Stimulated activated CD4-positive, alpha-beta T cell treated with anti-CD3 and anti-CD28 coated beads, Interleukin-15, amount 100 ng/mL, for 48 hours (primary cell): ENCODE measurements at places on chromosomes 12 and 14.
A peak's percentile ranks its signal among the peaks of the same experiment; 100 is the strongest.

- DNase-seq = no peak
Measured at GRCh38 chr14:63544591-63545299, 1.6 kb upstream of the PPP2R5E start.

DNA sequence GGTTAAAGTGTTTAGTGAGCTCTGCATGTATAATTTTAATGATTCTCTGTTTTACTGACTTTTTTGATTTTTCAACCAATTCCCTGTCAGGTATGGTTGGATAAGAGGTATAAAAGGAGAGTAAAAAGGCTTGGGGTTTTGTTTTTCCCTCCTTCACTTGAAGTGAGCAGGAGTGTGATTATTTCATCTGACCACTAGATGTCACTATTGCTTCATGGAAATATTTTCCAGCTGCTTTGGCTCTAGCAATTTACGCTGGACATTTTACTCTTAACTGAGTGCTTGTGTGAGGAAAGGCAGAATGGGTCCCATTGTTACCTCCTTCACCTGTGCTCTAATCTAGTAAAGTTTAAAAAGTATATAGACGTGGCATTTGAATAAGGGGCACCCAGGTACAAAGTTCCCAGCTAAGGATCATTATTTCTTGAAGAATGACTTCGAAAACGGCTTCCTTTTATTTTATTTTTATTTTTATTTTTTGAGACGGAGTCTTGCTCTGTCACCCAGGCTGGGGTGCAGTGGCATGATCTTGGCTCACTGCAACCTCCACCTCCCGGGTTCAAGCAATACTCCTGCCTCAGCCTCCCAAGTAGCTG, 66.5 kb downstream of the TBC1D30 start:
- DNase-seq = no peak

DNA sequence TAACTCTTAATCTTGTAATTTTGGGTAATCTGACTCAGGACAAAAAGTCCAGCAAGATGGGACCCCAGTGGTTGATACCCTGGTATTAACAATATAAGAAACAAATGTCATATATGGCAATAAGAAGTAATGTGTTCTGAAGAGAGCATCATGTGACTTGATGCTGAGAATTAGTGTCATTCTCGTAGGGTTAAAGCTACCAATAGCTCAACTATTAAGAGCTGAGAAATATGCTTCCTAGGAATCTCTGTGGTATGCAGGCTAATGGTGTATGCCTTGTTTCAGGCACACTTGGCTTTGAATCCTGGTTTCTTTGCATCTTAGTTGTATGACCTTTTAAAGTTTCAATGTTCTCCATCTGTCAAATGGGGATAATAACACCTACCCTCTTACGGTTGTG, 9.1 kb downstream of the MYRFL start:
- no peak for DNase-seq

DNA sequence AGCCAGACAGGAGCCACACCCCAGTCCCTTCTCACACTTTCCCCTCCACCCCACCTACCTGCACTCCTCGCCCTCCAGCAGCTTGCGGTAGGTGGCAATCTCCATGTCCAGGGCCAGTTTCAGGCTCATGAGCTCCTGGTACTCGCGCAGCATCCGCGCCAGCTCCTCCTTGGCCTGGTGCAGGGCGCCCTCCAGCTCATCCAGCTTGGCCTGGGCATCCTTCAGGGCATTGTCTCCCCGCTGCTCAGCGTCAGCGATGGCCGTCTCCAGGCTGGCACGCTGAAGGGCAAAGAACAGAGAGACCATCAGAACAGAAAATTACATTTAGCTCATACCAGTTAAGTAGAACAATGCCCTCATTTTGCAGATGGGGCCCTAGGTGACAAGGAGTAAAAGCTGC, 5.5 kb downstream of the KRT74 start:
- DNase-seq = no peak

DNA sequence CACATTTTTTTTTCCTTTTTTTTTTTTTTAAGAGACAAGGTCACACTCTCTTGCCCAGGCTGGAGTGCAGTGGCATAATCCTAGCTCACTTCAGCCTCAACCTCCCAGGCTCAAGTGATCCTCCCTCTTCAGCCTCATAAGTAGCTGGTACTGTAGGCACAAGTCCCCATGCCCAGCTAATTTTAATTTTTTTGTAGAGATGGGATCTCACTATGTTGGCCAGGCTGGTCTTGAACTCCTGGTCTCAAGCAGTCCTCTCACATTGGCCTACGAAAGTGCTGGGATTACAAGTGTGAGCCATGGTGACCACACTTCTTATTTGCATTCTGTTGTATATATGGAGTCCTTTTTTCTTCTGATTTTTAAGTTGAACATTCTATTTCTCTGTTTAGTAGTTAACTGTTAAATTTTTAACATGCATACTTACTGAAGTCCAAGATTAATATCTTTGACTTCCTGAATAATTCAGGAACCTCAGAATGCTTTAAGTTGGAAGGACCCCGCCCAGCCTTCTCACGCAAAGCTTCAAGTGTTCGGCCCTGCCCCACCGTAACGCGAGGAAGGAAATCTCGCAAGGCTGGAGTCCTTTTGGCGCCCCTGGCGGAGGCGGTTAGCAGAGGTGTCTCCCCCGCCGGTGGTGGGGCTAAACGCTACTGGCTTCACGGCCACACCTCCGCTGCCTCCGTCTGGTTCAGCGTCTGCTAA, 21.6 kb downstream of the SPATS2 start:
- peak; percentile 31 for DNase-seq

DNA sequence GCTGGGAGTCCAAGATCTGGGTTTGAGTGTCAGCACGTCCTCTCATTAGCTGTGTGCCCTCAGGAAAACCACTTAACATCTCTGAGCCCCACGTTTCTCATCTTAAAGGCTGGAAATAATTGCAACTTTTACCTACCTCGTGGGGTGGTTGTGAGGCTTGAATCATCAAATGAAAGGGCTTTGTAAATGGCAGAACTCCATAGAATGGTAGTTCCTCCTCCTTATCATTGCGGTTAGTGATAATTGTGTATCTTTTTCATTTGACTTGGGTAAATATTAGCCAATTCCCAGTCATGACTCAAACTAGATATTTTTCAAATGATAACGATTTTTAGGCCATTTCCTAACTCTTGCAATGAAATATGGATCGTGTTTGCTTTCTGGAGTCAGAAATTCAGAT, 205.5 kb downstream of the CHST11 start:
- DNase-seq = no peak

- no peak for DNase-seq
Measured at GRCh38 chr12:49058366-49059044, 2.1 kb downstream of the KMT2D start.

- DNase-seq = no peak
Measured at GRCh38 chr12:131239384-131240094, 285.8 kb downstream of the ADGRD1 start.

- DNase-seq = no peak
Measured at GRCh38 chr12:23895792-23896218, 53.7 kb downstream of the SOX5 start.

DNA sequence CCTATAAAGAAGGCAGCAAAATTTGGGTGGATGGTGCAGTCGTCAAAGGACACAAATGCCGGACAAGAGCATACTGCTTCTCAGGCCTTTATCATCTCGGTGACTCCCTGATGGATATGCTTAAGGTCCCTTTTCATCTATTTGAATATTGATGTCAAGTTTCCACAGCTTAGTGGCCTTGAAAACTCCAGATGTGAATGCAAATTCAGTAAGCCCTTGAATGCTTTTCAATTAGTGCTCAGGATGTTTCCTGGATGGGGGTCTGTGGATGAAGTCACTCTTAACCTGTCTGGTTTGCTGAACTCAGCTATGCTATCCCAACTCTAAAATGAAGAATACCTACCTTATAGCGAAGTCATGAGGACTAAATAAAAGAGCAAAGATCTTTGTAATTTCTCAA, 10.7 kb downstream of the REM2 start:
- DNase-seq = no peak

GRCh38 chr14:69657950-69658355, 46.6 kb downstream of the SUSD6 start:
- DNase-seq = no peak

DNA sequence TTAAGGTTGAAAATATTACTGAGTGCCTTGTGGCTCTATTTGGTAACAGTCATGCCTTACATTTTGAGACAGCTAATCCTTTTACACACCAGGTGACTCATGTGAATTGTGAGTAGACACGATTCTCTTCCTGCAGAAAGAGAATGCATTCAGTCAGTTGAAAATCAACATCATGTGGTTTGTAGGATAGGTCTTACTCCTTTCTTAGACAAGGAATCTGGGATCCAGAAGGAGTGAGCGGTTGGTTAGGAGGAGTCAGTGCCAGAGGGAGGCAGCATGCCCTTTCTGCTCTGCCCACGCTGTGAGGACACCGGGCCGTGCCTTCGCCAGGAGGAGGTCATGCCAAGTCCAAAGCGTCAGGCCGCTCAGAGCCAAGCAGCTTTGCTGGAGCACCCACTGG, 47.6 kb downstream of the TRAF3 start:
- DNase-seq = no peak

- no peak for DNase-seq
Measured at GRCh38 chr12:54053003-54053750, 458 bp upstream of the HOXC4 start.

GRCh38 chr12:87513536-87514280, 515.5 kb downstream of the C12orf50 start:
- DNase-seq = no peak

DNA sequence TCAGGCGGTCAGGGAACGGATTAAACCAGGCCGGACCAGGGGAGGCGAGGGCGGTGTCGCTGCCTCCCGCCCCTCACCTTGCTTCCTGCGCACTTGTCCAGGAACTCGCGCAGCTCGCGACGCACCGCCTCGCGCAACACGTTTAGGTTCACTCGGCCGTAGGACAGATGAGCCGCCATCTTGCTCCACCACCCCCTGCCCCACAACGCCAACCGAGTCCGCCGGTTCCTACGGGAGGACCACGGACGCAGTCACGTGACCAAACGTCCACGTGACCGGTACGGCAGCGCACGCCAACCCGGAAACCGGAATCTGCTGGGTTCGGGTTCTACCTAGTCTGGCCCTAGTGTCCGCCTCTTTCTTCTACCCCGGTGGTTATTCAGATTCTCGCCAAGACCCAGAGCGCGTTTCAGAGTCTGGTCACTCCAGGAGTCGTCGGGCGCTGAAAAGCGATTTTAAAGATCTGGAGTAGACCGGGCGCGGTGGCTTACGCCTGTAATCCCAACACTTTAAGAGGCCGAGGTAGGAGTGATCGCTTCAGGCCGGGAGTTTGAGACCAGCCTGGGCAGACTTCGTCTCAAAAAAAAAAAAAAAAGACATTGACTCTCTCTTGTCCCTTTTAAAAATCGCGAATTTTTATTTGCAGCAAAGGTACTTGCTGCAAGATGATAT, at the start of gene VPS33A:
Gene VPS33A, minus strand, starts transcription at position 265 of the 672 bp plus-strand sequence. Its CDS starts 86 bp downstream, at position 179.
- DNase-seq = peak; percentile 94

GRCh38 chr14:35998303-35998702, 172.2 kb downstream of the BRMS1L start:
- no peak for DNase-seq
